ENCODE measurements at places on chromosomes 4 and X.

- DNase-seq = no peak
Observed at GRCh38 chr4:4427886-4428285, 41.0 kb downstream of the NSG1 start.

DNA sequence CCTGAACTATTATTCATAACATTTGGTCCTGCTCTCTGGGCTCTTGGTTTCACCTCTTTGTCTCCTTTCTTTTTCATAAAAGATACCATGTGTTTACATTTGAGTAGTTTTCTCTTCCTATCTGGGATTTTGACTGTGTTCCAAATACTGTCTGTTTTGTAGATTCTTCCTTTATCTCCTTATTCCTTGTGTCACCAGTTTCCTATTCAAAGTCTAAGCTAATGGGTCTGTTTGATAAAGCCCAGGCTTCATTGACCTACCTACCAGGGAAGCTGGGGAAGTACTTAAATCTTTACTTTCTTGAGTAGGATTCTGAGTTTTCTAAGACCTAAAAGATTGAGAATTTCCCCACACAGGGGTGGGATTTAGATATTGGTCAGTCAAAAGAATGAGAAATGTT lies 409.5 kb downstream of the RAPGEF2 start:
- DNase-seq = no peak

- no peak for DNase-seq
Observed at GRCh38 chr4:24889991-24890390, 22.9 kb downstream of the CCDC149 start.

GRCh38 chrX:106728337-106728736 lies 1.8 kb downstream of the RNF128 start:
- no peak for DNase-seq

- DNase-seq = no peak
Observed at GRCh38 chr4:3874525-3875110, 108.4 kb downstream of the ADRA2C start.

DNA sequence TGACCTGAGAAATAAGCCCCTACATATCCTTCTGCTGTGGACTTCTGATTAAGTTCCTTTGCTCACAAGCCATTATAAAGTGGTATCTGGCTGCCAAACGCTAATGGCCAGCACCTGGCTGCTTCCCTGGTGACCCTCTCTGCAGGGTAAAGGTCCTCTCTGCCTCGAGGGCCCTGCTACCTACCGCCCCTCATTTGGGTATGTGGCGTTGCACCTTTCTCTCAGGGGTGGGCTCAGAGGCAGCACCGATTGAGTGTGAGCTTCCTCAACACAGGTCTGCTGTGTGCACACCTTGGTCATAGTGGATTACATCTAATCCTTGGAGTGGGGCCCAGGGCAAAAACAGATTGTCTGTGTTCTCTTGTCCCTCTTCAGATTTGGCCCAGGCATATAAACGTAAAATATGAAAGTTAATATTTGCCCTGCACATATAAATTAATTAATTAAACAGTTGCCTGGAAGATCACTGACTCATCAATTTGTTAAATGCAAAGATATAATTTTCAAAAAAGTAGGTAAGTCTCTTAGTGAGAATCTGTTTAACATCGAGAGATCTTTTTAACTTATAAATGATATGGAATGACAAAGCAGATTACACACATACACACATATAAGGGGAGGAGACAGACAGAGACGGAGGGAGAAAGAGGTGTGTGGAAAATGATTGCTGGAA lies 174.5 kb upstream of the SMIM31 start:
- DNase-seq = no peak

DNA sequence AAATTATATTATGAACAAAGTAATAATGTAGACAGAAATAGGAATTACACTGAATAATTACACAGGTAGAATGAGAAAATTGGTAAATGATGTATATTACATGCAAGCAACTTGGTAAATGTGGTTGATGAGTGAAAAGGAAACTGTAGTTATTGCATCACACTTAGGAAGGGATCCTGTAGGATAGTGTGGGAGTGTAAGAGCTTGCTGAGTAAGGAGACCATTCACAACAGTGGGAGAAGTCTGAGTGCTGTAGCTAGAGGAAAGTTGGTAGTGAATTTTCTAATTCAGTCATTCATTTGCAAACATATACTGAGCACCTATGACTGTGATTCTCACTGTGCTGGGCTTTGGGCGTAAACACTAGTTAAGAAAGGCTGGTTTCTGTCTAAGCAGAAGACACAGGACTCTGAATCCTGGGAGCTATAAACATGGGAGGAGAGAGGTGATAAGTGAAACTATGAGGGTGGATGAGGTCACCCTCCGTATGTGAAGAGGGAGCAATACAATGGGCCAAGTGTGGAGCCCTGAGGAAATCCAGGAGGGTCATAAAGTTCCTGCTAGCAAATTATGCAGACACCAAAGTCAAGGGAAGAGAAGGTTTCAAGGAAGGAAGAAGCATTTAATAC lies 14.2 kb upstream of the CPE start:
- DNase-seq = no peak

DNA sequence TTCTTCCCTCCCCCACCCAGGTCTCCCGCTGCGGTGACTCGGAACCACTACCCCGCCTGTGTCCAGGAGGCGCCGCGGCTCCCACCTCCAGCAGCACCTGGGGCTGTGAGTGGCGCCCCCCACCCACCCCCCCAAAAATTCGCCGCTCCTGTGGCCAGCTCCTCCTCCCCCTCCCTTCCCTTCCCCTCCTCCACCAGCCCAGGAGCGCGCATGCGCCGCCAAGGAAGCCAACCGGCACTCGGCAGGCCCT lies 278 bp downstream of the CLOCK start:
- no peak for DNase-seq

GRCh38 chr4:127782275-127783025 lies at the start of gene HSPA4L:
Gene HSPA4L, plus strand, starts transcription at chr4:127782322. Its CDS starts 229 bp downstream, at chr4:127782551.
- DNase-seq = no peak

GRCh38 chr4:29521281-29521680 lies 1198.9 kb upstream of the PCDH7 start:
- DNase-seq = no peak

GRCh38 chr4:168981460-168981859 lies 28.6 kb downstream of the CBR4 start:
- no peak for DNase-seq

DNA sequence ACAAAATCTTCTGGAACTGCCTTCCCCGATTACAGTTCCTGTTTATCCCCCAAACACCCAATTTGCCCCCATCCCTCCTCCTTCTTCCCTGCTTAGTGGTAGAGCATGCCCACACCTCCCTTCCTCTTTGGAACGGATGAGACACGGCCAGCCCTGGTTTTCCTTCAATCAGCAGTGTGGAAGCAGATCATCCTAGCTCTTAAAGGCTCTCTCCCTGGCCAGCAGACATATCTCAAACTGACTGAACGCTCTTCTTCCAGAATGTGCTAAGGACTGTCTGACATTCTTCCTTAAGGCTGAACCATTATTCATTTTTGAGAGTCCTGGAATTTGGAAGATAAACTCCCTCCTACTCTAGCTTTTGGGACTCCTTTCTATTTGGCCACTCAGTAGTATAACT lies 161.1 kb downstream of the TRIML1 start:
- no peak for DNase-seq

GRCh38 chr4:15116509-15117079 lies 114.3 kb downstream of the CPEB2 start:
- DNase-seq = no peak

Data from D721Med (cell line).